Activated CD8-positive, alpha-beta T cell treated with anti-CD3 and anti-CD28 coated beads, Interleukin-2, amount 10 ng/mL, durations not matched to agents 7 days and 5 days (primary cell): ENCODE measurements at places on chromosomes 6 and 20. TPM values are rescaled to one million over a fixed set of nuclear protein-coding genes. Genes with fewer than 3 reads are reported as not detected.

DNA sequence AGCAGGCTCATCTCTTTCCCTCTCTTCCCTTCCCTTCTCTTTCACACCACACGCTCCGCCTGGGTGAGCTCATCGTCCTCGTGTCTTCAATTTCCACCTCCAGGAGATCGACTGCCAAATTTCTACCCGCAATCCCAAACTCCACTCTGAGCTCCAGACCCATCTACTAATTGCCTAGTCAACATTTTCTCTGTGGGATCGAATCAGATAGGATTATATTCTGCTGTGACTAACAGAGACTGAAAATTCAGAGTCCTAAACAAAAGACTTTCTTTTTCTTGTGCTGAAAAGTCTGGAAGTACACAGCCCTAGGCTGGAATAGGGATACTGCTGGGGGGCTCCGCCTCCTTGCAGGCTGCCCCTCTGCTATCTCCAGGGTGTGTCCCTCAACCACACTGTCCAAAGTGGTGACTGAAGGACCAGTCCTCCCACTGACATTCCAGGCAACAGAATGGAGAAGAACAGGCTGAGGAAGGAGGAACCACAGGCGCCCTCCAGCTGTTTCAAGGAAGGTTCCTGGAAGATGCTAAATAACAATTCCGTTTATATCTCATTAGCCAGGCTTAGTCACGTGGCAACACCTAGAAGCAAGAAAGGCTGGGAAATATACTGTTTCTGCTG, 5.0 kb upstream of the HSPA12B start:
- no peak overlapping the region for H3K4me3 ChIP-seq
- no peak for DNase-seq
- H3K27ac ChIP-seq: no peak overlapping the region
- no peaks in the 10 kb centered on the region for H3K36me3 ChIP-seq

Gene HS3ST5
- total RNA-seq: not detected

Gene GRIK2
- total RNA-seq: not detected

- H3K4me1 ChIP-seq: peaks cover 6% of the 10 kb centered on the region
- H3K27ac ChIP-seq: no peak overlapping the region
- no peak for DNase-seq
Measured at GRCh38 chr20:32988008-32988407, 16.2 kb downstream of the SUN5 start.

Gene DNMT3B
- 9.0 TPM for total RNA-seq

GRCh38 chr6:66376001-66376400, 669.0 kb upstream of the EYS start:
- no peaks in the 10 kb centered on the region for H3K36me3 ChIP-seq
- no peak for DNase-seq
- no peak overlapping the region for H3K4me3 ChIP-seq
- no peak overlapping the region for H3K27ac ChIP-seq

DNA sequence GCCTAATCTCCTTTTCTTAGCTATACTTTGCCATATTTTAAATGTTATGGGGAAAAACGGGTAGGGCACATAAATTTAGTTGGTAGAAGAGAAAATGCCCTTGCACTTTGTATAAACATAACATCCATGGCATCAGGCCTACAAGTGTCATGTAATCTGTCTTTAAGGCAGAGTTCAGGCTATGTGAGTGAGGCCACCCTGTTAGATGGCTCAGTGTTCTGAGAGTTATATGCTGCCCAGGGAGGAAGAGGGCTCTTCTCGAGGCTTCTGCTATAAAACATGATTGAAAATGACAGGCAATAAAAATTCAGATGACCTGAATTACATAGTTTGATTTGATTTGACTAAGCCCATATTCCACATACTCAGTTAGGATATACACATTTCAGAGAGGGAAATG, 553.6 kb upstream of the MAP3K7 start:
- no peaks in the 10 kb centered on the region for H3K27me3 ChIP-seq
- no peak overlapping the region for H3K4me3 ChIP-seq
- no peaks in the 10 kb centered on the region for H3K4me1 ChIP-seq

DNA sequence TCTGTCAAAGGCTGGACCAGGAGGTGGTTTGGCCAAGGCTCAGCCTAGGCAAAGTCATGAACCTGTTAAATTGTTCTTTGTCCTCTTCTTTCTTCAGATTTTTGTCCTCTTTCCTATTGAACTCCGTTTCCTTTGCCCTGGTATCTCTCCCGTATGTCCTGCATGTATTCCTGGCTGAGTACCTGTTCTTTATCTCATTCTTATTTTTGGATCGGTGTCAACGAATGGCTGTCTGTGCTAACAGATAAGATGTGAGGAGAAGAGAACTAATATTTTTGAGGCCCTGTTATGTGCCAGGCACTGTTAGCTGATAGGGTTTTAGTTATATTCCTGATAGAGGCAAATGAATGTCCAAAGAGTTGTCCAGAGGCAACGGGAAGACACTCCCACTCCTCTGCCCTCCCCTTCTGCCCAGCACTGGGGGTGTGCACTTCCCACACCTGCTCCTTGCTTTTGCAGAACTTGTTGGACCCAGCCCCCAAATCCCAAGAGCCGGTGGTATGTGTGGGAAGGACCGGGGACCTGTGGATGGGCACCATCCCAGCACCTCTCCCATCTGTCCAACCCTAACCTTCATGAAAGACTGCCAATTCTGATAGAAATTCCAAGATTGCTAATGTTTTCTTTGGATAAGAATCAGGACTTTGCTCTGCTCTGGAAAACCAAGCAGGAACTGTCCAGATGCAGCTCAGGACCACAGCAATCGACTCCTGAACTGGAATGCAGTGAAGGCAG, 20.6 kb downstream of the MMP24OS start:
- DNase-seq: no peak
- peaks cover 5% of the 10 kb centered on the region for H3K36me3 ChIP-seq
- H3K4me1 ChIP-seq: peaks cover 9% of the 10 kb centered on the region
- H3K4me3 ChIP-seq: no peak overlapping the region

Gene ZNF391
- 1.1 TPM for total RNA-seq

Gene TREML2
- 23.5 TPM for total RNA-seq

DNA sequence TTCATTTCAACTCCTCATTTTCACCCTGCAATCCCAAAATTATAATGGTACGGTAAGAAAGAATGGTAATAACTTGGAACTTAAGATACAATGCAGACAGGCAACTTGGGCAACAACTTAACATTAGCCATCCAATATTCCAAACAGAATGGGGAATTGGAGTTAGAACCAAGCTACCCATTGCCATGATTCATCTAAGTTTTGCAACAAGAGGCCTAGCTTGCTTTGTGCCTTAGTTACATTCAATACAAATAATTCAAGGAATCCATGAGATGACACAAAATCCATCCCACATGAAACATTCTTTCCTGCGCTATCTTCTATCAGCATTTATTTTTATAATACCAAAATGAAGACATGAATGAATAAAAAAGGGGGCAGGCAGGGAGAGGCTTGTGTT, 28.4 kb downstream of the DCDC2 start:
- H3K4me3 ChIP-seq: no peak overlapping the region
- H3K36me3 ChIP-seq: no peaks in the 10 kb centered on the region
- DNase-seq: no peak
- no peaks in the 10 kb centered on the region for H3K4me1 ChIP-seq
- H3K27ac ChIP-seq: no peak overlapping the region

Gene MLIP
- total RNA-seq: not detected

DNA sequence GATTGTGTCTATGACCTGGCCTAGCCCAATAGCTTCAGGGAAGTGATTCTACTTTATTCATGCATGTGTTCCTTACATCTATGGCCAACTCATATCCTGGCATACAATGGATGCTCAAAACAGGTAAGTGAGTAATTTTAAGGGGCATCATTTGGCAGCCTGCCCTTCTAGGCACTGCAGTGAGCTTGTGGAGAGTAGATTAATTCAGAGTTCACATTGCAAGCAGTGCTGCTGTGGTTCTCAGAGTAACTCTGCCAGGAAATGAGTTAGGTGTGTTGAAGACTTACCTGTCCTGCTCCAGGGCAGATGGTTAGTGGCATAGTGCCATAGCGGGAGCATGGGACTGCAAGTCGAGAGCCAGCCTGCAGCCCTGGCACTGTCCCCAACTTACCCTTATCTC, 158.0 kb downstream of the SCP2D1 start:
- no peak overlapping the region for H3K27ac ChIP-seq
- H3K4me3 ChIP-seq: no peak overlapping the region
- no peaks in the 10 kb centered on the region for H3K36me3 ChIP-seq
- no peaks in the 10 kb centered on the region for H3K4me1 ChIP-seq

Gene SNAP91
- total RNA-seq: not detected

DNA sequence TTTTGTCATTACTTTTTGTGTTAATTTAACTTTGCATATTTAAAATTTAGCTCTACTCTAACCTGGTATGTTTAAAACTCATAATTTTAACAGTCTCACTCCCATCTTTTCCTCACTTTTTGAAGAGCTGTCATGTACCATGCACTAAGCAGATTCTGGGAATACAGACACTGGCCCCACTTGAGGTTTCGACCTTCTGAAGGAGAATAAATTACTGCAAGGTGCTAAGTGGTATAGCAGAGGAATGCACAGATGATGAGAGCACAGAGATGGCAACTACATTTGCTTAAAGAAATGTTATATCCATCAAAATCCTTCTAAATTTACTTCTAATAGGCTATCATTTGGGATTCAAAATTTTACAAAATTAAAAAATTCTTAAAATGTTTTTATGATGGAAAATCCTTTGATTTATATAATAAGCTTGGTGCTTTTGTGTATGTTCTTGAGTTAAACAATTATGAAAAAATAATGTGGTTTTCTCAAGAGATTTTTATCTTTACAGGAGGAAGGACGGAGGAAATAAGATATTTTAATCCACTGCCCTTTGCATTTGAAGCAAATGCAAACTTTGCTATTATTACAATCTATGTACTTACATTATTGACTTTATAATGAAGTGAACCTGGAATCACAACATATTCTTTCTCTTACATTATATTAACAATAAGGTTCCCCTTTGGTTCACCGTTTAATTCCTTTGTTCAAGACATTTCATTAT, 79.3 kb downstream of the AHI1 start:
- no peak overlapping the region for H3K27ac ChIP-seq
- H3K36me3 ChIP-seq: peaks cover 3% of the 10 kb centered on the region
- H3K4me3 ChIP-seq: no peak overlapping the region
- no peaks in the 10 kb centered on the region for H3K27me3 ChIP-seq
- no peak for DNase-seq
- H3K4me1 ChIP-seq: no peaks in the 10 kb centered on the region

Gene RAB32
- total RNA-seq: 0.21 TPM

- DNase-seq: no peak
- peaks cover 19% of the 10 kb centered on the region for H3K27me3 ChIP-seq
- no peaks in the 10 kb centered on the region for H3K36me3 ChIP-seq
- no peak overlapping the region for H3K4me3 ChIP-seq
- H3K4me1 ChIP-seq: no peaks in the 10 kb centered on the region
Measured at GRCh38 chr6:163655217-163656121, 241.0 kb downstream of the QKI start.

GRCh38 chr6:2658788-2659187, 91.9 kb downstream of the MYLK4 start:
- H3K4me3 ChIP-seq: no peak overlapping the region
- no peak for DNase-seq
- H3K27me3 ChIP-seq: peaks cover 10% of the 10 kb centered on the region
- no peak overlapping the region for H3K27ac ChIP-seq
- H3K36me3 ChIP-seq: no peaks in the 10 kb centered on the region

DNA sequence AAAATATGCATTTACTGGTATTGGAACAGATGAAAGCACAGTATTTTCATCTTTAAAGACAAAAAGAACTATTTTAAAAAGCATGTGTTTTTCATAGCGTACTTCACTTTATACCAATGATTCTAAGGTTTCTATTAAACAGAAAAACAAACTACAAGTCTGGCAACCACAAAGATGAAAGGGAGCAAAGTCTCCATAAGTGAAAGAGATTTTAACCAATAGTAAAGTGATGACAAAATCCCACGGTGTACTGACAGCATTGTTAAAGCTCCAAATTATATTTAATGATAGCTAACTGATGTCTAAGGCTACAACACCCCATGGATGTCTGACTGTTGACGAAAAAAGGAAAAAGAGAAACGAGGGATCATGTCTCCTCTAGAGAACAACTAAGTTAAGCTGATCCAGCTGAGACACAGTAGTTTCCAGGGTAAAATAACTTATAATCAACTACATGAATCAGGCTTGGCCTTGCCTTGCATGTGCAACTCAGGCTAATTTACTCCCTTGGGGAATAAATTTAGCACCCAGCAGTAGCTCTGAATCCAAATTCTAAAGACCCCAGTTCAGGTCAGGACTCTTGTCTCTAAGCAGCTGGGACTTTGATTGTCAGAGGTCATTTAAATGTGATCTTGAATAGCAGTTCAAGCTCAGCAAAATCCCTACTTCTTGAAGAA, 56.0 kb upstream of the TAB2 start:
- H3K4me1 ChIP-seq: peaks cover 52% of the 10 kb centered on the region
- no peaks in the 10 kb centered on the region for H3K27me3 ChIP-seq
- H3K36me3 ChIP-seq: no peaks in the 10 kb centered on the region
- DNase-seq: no peak
- peak overlapping the region; percentile 34 for H3K4me3 ChIP-seq
- peak overlapping the region; percentile 74 for H3K27ac ChIP-seq

Gene KIF6
- not detected for total RNA-seq

DNA sequence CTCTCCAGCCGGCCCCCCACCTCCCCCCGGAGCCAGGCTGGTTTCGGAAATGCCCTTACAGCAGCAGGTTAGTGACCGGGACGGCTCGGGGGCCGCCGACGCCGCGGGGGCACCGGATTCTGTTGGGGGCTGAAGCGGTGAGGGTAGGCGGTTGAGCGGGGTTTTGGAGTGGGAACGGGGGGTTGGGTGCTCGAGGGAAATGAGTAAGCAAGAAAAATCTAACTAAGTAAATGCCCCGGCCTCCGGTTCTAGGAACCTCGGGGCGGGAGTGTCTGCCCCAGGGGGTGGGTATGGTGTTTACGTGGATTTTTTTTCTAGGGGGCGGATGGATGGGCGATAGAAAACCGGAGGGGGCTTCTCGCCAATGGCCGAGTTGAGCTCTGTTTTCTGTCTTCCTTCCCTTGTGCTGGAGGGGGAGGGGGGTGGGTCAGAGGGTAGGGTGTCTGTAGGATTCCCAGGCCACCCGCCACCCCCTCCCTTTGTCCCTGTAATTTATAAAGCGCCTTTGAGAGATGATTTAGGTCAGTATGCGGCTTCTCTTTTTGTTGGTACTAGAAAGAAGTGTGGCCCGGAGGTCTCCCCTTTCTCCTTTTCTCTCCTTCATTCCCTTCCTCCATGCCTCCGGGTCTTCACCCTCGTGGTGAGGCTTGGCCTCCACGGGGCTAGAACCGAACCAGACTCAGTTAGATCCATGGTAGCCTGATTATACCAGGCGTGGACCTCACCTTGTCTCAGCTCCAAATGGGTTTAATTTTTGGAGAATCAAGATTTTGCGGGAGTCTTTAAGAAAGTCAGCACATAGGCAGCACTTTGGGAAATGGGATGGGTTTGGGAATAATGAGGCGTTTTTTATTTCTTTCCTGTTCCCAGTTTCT, 2.3 kb downstream of the E2F3 start:
- peaks cover 37% of the 10 kb centered on the region for H3K36me3 ChIP-seq
- H3K4me3 ChIP-seq: peak overlapping the region; percentile 97
- H3K27me3 ChIP-seq: no peaks in the 10 kb centered on the region
- DNase-seq: peak; percentile 85
- H3K4me1 ChIP-seq: peaks cover 55% of the 10 kb centered on the region
- H3K27ac ChIP-seq: peak overlapping the region; percentile 97

Gene MLN
- not detected for total RNA-seq
